Skeletal muscle cell (primary cell): ENCODE measurements at places on chromosomes 2 and 18.

DNA sequence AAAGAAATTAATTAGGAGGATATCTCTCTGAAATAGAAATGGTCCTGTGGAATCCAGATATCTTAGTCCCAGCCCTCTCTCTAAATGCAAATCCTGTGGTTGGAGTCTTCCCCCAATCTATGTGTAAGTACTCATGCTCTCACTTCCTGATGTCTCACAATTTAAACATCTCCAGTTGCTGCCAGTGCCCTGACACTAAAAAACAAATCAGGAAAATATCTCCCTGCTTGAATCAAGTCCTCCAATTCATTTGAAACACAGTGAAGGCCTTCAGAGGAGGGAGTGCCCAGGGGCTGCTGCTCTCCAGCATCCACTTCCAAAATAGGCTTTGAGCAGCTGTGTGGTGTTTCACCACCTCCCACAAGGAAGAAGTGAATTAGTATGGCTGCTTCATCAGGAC is 413.8 kb downstream of the RAD51AP2 start:
- DNase-seq: peak; percentile 57

DNA sequence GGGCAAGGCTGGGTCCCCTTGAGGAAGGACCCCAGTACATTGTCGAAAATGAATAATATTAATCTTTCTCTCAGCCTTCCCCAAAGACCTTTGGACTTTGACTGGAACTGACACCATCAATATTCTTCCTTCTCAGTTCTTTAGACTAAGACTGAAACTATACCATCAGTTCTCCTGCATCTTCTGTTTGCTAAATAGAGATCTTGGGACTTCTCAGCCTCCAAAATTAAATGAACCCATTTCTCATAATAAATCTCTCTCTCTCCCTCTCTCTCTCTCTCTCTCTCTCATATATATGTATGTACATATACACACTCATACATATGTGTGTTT is 39.7 kb upstream of the VRK2 start:
- no peak for DNase-seq

GRCh38 chr2:113218283-113219091 is 44.7 kb downstream of the PSD4 start:
- no peak for DNase-seq

DNA sequence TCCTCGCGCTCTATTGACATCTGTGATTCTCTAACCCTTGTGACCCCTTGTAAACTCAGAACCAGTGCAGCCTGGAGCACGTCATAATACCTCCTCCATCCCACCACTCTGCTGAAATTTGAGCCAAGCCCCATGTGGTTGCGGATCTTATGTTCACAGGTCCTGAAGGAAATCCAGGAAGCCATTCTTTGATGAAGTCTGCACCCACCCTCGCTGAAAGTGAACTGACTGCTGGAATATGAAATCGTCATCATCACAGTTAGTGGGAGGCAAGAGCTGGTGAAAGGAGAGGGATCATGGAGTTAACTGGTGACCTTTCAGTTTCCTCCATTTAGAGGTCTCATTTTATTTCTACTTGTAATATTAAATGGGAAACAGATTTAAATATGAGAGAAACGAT is 21.6 kb downstream of the ZEB2 start:
- DNase-seq: no peak

GRCh38 chr2:19623488-19623887 is 265.1 kb upstream of the OSR1 start:
- DNase-seq: peak; percentile 55

DNA sequence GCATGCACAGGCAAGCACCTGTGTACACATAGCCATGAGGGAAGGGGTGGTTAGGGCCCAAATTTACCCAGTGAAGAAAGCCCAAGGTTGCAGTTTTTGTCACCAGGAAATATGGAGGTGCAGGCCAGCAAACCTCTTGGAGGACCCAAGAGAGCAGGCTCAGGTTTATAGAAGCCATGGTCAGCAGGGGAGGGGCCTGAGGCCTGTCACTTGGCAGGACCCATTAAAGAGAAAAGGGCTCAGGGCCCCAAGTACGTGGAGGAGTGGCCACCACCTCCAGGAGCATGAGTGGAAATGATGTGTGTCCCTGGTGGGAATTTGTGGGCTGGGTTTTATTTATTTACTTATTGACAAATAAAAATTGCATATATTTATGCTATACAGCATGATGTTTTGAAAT is 192.9 kb downstream of the HAUS1 start:
- no peak for DNase-seq

DNA sequence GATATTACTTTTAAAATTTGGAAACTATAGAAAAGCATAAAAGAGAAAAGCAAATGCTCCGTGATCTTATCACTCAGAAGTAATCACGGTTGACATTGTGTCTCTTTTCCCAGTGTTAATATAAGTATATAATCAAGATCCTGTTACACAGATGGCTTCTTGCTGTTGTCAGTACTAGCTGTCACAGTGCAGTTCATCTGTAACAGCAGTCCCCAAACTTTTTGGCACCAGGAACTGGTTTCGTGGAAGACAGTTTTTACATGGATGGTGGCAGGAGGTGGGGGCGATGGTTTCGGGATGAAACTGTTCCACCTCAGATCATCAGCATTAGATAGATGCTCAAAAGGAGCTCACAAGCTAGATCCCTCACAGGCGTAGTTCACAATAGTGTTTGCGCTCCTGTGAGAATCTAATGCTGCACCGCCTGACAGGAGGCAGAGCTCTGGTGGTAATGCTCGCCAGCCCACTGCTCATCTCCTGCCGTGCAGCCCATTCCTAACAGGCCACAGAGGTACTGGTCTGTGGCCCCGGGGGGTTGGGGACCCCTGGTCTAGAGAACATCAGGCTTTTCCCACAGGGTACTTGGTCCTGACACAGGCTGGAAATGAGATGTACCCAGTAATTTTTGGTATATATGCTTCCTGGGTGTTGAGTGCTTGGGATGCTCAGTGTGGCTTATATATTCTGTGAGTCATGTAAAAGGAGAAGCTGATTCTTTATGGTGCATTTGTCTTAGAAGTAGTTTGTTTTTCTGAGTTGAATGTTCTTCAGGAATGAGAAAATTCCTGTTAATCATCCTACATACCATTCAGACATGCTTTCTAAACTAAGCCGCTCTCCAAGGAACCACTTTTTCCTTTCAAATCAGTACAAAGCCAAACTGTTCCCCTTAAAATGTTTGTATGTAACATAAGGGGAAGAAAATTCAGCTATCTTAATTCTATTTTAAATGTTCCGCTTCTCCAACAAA is 121.8 kb downstream of the NCK2 start:
- peak; percentile 32 for DNase-seq

GRCh38 chr2:158922601-158923000 is 45.8 kb upstream of the TANC1 start:
- DNase-seq: no peak

- DNase-seq: no peak
Observed at GRCh38 chr2:229952256-229952835, 30.0 kb downstream of the FBXO36 start.

DNA sequence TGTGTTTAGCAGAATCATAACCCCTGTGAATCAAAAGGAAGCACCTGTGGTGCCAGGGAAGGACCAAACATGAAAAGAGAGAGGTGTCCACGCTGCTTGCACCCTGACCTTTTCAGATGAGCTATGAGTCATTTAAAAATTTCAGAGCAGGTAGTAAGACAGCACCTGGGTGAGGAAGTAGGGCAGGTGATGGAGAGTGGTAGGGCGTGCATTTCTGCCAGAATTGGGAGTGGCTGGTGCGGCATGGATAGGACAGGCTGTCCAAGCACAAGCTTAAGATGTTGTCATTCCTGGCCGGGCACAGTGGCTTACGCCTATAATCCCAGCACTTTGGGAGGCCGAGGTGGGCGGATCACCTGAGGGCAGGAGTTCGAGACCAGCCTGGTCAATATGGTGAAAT is 36.8 kb downstream of the NPAS2 start:
- no peak for DNase-seq

- no peak for DNase-seq
Observed at GRCh38 chr2:28747714-28748113, 3.9 kb upstream of the PPP1CB start.

DNA sequence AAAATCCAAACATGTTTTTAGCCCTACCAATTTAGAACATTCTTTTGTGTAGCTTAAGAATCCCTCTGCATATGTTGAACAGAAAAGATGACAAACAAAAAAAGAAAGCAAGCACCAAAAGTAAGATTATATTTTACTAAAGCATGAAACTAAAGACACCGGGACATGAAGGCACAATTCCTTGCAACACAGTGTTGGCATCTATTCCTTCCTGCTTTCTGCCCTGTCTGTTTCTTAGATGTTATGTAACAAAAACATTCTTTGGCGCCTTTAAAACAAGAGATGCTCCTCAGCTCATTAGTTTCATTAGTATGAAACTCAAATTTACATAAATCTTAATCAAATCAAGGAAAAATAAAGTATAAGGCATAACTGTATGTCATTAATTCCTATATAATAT is 106.6 kb downstream of the TMEM131 start:
- DNase-seq: no peak
